A549 treated with Mapracorat at 1 μM for 4 hours (cell line): ENCODE measurements at places on chromosomes 3 and 15. TPM values are rescaled to one million over a fixed set of nuclear protein-coding genes. Genes with fewer than 3 reads are reported as not detected.

The DLG1 gene
- total RNA-seq = 11.8 to 20.3 TPM (median 16.4 TPM) in 5 replicates

The COX5A gene
- total RNA-seq = 526 to 592 TPM (median 554 TPM) in 5 replicates

The UACA gene
- 34.9 to 41.1 TPM (median 39.7 TPM) in 5 replicates for total RNA-seq

The GRM2 gene
- 0.05 to 0.13 TPM in 2 of 5 replicates, not detected in the others for total RNA-seq

The BCL6 gene
- total RNA-seq = 8.9 to 14.3 TPM (median 11.7 TPM) in 5 replicates
